EL (cell line): ENCODE measurements at places on chromosomes 11 and 22.

- DNase-seq, result no peak
These were observed 53.4 kb upstream of the WNT7B start for GRCh38 chr22:46030231-46030880.

DNA sequence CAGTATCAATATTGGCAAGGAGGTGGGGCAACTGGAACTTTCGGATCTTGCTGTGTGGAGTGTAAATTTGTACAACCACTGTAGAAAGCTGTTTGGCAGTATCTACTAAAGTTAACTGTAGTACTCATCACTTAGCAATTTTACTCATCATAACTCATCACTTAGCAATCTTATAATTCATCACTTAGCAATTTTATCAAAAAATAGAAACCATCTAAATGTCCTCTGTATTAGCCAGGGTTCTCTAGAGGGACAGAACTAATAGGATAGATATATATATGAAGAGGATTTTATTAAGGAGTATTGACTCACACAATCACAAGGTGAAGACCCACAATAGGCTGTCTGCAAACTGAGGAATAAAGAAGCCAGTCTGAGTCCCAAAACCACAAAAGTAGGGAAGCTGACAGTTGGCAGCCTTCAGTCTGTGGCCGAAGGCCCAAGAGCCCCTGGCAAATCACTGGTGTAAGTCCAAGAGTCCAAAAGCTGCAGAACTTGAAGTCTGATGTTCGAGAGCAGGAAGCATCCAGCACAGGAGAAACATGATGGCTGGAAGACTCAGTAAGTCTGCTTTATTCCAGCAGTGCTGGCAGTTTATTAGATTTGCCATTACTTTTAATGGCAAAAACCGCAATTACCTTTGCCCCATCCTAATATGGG is 92.9 kb upstream of the USP47 start:
- peak; percentile 58 for DNase-seq

GRCh38 chr11:121236115-121237001 is 56.2 kb upstream of the SC5D start:
- peak; percentile 35 for DNase-seq

- DNase-seq, result peak; percentile 64
These were observed 79.9 kb downstream of the GRAMD1B start for GRCh38 chr11:123509737-123510578.

- no peak for DNase-seq
These were observed 189.0 kb upstream of the MPPED2 start for GRCh38 chr11:30775233-30775522.

- no peak for DNase-seq
These were observed 16.7 kb downstream of the MB start for GRCh38 chr22:35600476-35600875.

GRCh38 chr11:126969865-126970479 is 30.6 kb downstream of the KIRREL3 start:
- DNase-seq, result peak; percentile 48

DNA sequence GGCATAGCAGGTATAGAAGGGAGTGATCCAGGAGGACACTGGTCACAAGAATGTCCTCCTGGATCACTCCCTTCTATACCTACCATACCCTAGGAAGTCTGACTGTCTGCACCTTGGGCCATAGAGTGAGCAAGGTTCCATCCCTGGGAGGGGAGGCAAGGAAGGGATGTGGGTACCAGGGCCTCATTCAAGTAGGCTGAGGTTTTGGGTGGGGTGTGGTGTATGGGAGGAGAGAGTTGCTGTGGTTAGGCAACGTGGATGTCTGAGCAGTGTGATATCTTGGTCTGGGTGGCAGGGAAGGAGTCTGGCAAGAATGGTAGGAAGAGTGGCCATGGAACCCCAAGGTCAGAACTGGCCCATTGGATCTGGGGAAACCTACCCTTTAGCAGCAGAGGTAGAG is 13.2 kb downstream of the PPFIBP2 start:
- no peak for DNase-seq
